ENCODE measurements at places on chromosomes 4 and X.

DNA sequence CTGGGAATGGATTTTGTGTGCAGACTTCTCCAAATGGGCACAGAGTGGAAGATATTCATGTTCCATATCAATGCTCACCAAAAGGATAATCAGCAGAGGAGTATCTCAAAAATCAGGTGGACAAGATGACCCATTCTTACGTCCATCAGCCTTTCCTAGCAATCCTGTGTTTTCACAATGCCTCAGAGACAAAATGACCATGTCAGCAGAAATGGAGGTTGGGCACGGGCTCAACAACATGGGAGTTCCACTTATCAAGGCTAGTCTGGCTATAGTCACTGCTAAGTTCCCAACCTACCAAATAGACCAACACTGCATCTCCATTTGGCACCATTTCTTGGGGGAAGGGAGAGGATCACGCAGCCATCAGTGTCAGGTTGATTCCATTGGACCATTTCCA lies 179.0 kb downstream of the COX7B2 start:
- no peak for DNase-seq

DNA sequence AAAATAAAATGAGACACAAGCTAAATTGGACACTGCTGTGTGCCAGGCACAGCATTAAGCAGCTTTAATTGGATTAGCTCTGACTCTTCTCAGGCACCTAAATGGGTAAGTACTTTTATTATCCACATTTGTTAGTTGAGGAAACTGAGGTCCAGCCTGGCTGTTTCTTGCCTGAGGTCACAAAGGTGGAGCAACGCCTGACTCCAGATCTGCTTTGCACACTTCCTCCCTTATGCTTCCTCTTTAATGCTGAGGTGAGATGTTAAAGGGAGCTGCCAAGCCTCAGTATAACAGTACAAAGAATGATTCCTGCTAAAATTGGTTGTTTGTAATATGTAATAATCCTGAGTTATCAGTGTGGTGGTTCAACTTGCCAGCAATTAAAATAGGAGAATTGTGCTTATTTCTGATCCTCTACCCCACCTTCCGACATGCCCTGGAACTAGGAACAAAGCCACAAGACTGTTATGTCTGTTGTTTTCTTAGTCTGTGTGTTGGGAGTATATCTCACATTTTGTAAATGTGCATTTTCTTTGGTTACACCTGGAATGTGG lies 74.4 kb downstream of the AFF1 start:
- no peak for DNase-seq

GRCh38 chr4:859496-859895 lies 33.6 kb upstream of the CPLX1 start:
- no peak for DNase-seq

- no peak for DNase-seq
These were observed 42.4 kb downstream of the WDR1 start for GRCh38 chr4:10074076-10074766.

GRCh38 chrX:15014281-15014680 lies 141.1 kb downstream of the MOSPD2 start:
- no peak for DNase-seq

- DNase-seq = no peak
These were observed 170.9 kb downstream of the FRMPD4 start for GRCh38 chrX:12309040-12309743.

- DNase-seq = no peak
These were observed 66.2 kb downstream of the EGF start for GRCh38 chr4:109978704-109979454.

DNA sequence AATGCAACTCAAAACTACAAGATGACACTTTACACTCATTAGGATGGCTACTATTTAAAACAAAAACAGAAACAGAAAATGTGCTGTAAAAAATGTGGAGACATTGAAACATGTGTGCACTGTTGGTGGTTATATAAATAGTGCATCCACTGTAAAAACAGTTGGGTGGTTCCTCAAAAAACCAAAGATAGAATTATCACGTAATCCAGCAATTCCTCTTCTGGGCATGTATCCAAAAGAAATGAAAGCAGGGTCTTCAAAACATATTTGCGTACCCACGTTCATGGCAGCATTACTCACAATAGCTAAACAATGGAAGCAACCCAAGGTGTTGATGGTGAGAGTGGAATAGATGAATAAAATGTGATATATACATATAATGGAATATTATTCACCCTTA lies 967.2 kb downstream of the TRAM1L1 start:
- no peak for DNase-seq

- DNase-seq = no peak
These were observed 61.2 kb downstream of the NDNF start for GRCh38 chr4:121011138-121011537.

- no peak for DNase-seq
These were observed 4.2 kb upstream of the MTMR1 start for GRCh38 chrX:150688911-150689451.

DNA sequence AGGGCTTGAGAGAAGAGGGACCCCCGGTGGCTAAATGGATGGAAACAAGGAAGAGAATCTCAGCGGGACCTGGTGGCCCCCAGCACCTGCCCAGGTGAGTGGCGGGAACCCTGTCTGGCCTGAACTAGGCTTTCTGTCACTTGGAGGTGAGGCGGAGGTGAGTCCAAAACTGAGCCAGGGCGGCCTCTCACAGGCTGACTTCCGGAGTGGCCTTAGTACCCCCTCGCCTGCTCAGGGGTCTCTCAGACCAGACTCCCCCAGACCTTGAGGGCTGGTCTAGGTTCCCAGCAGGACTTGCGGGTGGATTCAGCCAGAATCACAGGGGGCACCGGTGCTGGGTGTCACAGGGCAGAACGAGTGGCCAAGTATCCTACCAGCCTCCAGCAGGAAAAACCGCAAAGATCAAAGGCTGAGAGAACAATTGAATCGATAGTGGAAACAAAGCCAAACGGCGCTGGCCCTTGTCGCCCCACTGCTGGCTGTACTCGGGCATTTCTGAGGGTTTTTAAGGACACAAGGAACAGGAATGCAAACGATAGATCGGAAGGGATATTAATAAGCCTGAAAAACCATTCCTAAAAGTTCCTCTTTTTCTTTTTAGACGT lies 67.8 kb downstream of the WFS1 start:
- DNase-seq = no peak

DNA sequence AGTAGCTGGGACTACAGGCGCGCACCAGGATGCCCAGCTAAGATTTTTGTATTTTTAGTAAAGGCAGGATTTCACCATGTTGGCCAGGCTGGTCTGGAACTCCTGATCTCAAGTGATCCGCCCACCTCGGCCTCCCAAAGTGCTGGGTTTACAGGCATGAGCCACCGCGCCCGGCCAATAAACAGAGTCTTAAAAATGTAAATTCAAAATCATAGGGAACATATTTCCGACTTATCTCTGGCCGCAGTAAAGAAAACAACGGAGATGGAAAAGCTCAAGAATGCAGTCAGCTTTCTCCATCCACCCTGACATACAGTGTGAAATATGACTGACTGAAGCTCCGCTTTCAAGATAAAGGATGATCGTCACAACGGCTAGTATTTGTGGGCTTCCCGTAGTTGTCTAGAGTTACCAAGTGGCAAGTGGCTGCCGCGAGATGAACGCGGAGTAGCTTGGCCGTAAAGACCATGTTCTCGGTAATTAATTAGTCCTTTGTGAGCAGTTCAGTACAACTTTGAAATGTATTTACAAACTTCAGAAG lies 495.1 kb upstream of the FAT1 start:
- no peak for DNase-seq

DNA sequence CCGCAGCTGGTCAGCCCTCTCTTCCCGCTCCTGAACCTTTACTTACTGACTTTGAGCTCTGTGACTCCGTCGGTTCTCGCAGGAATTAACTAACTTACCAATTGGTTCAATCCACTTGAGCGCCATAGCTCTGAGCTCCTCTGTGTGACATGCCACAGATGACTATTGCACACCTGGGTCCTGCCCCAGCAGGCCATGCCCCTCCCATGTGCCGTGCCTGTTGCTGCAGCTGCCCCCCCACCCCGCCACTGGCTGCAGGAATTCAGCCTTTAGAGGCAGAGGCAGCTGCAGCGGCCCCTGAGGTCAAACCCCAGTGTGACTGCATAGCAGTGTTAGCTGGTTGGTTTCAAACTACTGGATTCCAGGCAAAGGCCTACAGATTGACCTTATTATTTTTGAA lies 70.6 kb downstream of the MTMR1 start:
- no peak for DNase-seq

- no peak for DNase-seq
These were observed 857.0 kb upstream of the HTR2C start for GRCh38 chrX:113726898-113727297.

DNA sequence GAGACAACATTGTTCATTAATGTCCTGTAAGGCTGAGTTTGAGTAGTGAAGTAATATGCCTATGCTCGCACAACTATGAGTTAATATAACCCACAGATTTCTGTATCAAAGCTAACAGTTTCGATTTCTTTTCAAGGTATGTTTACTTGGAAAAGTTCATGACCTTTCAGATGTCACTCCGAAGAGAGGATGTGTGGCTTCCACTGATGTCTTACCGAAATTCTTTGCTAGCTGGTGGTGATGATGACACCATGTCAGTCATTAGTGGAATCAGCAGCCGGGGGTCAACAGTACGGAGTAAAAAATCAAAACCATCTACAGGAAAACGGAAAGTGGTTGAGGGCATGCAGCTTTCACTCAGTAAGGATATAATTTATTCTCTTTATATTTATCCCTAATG lies 124.9 kb downstream of the STAG2 start:
- DNase-seq = no peak

DNA sequence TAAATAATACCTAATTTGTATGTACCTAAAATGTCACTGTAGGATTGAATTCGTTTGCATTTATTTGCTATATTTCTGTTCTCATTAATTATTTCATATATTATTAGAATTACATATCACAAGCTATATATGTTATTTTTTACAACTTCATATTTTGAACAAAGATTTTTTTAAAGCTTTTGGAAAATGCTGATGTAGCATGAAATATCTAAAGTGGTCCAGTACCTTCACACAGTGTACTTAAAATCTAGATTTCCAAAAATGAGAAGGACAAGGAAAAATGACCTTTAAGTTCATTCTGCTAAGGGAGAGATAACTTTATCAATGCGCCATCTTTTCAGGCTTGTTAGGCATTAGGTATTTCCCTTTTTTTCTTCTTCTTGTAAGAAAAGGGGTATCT lies 71.8 kb downstream of the LARP7 start:
- DNase-seq = no peak

- DNase-seq = no peak
These were observed 1215.8 kb downstream of the RAPGEF2 start for GRCh38 chr4:160318567-160319220.

GRCh38 chr4:104490096-104490769 lies 4.5 kb downstream of the CXXC4 start:
- DNase-seq = no peak

DNA sequence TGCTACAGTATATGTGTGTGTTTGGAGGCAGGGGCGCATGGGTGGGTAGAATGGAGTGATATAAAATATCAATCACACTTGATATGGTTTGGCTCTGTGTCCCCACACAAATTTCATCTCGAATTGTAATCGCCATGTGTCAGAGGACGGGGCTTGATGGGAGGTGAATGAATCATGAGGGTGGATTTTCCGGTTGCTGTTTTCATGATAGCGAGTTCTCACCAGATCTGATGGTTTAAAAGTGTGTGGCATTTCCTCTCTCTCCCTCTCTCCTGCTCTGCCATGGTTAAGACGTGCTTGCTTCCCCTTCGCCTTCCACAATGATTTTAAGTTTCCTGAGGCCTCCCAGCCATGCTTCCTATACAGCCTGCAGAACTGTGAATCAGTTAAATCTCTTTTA lies 14.8 kb downstream of the SOWAHB start:
- no peak for DNase-seq

DNA sequence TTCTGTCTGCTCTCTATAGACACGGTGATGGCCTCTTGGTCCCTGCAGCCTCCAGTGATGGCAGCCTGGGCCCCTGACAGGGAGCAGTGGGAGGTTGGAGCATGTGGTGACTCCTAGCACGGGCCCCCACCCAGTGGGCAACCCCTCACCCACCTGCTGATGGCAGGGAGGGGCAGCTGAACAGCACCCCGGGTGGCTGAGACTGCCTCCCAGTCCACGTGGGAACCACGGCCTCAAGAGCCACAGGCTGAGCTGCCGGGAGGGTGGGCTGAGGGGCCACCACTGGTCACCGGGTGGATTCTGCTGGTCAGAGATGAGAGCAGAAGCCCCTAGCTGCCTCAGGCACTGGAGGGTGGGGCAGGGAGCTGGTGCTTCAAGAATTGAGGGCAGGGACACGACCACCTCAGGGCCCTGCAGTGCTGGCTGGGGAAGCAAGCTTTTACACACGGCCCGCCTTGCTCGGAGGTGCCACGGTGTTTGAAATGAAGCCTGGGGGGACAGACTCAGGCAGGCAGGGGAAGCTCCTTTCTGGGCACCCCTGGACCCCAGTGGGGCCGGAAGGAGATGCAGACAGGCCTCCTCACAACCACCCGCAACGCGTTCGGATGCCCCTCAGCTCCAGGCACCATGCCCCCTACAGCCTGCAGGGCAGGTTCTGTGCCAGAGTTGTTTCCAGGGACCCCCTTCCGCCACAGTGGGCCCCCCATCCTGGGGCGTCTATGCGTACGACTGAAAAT lies 6.3 kb upstream of the HAUS3 start:
- DNase-seq = no peak

DNA sequence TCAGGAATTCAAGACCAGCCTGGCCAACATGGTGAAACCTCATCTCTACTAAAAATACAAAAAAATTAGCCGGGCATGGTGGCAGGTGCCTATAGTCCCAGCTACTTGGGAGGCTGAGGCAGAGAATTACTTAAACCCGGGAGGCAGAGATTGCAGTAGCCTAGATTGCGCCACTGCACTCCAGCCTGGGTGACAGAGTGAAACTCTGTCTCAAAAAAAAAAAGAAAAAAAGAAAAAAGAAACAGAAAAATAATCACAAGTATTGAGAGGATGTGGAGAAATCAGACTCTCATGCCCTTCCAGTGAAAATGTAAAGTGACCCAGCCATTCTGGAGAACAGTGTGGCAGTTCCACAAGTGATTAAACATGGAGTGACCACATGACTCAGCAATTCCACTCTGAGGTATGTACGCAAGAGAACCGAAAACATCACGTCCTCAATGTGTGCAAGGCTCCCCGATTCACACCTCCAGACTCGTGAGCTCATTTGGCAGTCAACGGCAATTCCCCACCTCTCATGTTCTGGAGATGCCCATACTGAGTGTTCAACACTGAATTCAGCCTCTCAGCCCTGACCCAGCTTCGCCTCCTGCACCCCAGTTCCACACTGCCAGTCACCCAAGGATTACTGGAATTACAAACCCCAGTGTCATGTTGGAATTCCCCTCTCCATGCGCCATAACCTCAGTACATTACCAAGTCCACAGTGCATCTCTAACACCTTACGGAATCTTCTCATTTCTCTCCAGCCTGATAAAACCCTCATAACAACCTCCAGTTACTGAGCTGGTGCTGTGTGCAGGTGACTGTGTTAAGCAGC lies 21.1 kb downstream of the ACOX3 start:
- no peak for DNase-seq

- DNase-seq = no peak
These were observed 125.0 kb downstream of the AKAP4 start for GRCh38 chrX:50075630-50076339.

DNA sequence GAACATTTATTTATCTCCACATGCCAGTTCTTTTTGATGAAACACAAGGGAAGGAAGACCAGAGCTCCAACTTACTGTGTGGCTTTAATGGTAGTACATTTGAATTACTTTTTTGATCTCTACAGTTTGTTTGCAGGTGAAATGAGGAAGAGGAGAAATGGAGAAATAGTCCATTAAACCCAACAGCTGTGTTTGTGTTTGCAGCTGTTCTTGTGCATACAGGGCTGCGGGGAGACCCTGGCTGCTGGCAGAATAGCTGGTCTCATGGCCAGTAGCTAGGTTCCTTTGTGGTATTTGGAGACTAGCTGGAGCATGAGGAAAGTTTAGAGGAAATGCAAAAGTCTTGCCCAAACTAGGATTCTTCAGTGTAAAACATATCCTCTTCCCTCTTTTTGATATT lies 374.8 kb downstream of the GPAT3 start:
- DNase-seq = no peak
